ENCODE measurements at places on chromosomes 13 and 19.

DNA sequence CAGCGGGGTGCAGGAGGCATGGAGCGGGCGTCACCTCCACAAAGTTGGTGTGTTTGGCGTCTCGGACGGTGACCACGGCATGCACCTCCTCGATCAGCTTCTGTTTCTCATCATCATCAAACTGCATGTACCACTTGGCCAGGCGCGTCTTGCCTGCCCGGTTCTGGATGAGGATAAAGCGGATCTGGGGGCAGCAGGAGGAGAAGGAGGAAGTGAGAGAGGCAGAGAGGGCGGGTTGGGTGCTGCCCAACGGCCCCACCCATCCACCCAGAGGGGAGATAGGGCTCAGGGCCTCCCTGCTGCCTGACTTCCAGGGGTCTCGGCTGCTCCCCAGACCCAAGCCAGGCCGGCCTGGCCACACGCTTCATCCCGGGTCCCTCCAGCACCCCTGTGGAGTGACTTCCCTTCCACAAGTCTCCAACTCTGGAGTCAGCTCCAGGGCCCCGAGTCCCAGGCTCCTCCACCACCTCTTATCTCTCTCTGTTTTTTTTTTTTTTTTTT, 4.6 kb downstream of the AP2S1 start:
- no peak for DNase-seq

GRCh38 chr19:41411968-41412265, 14.3 kb downstream of the BCKDHA start:
- no peak for DNase-seq

DNA sequence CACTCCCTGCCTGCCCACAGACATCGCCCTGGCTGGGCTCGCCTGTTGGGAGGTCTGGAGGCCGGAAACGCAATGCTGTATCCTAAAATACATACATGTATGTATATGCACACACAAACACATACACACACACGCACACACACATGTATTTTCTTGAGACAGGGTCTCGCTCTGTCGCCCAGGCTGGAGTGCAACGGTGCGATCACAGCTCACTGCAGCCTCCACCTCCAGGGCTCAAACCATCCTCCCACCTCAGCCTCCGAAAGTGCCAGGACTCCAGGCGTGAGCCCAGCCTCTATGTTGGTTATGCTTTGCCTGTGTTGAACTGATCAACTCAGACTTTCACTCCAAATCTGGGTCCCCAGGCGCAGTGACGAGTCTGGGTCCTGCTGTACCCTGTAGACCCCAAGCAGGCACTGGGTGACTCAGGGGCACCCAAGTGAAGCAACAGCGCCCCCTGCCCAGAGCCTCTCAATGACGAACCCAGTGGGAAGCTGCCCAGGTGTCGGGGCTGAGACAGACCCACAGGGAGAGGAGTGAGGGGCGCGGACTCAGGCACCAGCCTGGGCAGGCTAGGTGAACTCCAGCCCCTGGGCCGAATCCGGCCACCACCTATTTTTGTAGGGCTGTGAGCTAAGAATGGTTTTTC, 27.4 kb upstream of the CACTIN start:
- DNase-seq, result no peak

DNA sequence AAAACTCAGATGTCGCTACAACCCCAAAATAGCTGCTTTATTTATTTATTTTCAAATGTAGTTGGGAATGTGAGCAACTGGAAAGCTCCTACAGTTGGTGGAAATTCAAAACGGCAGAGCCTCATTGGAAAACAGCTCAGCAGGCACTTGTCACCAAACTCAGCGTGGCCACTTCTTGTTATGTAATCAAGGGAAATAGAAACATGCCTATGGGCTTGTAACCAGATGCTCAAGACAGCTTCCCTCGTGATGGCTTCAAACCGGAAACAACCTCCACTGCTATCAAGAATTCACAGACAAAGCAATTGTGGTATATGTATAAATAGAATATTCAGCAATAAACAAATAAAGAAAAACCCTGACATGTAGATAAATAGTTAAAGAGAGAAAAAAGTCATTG, 627.8 kb upstream of the SLC10A2 start:
- no peak for DNase-seq

GRCh38 chr13:36377826-36378468, 31.8 kb upstream of the SPART start:
- DNase-seq, result no peak

GRCh38 chr13:95627590-95627989, 16.9 kb downstream of the DZIP1 start:
- DNase-seq, result no peak

DNA sequence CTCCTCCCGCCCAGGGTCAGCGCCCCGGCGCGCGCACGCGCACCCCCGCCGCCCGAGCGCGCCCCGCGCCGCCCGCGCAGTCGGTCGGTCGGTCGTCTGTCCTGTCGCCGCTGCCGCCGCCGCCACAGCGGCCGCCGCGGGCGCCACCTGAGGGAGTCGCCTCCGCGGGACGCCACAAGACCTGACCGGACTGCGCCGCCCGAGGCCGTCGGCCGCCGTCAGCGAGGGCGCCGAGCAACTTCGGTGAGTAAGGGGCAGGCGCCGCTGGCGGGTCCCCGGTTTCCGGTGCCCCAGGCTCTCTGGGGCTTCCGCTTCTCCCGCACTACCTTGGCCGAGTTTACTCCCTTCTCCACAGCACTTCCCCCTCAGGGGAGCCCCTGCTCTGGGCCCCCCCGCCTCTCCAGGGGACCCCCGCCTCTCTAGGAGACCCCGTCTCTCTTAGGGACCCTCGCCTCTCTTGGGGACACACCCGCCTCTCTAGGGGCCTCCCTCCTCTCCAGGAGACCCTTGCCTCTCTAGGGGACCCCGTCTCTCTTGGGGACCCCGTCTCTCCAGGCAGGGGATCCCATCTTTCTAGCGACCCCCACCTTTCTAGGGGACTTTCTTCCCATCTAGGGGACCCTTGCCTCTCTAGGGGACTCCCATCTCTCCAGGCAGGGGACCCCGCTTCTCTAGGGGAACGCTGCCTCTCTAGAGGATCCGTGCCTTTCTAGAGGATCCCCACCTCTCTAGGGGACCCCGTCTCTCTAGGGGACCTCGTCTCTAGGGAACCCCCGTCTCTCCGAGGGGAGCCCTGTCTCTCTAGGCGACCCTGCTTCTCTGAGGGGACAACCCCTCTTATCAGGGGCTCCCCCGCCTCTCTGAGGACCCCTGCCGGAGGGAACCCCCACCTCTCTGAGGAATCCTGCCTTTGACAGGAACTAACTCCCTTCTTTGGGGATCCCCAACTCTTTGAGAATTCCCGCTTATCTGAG, 19.3 kb upstream of the GATAD2A start:
- DNase-seq, result no peak

DNA sequence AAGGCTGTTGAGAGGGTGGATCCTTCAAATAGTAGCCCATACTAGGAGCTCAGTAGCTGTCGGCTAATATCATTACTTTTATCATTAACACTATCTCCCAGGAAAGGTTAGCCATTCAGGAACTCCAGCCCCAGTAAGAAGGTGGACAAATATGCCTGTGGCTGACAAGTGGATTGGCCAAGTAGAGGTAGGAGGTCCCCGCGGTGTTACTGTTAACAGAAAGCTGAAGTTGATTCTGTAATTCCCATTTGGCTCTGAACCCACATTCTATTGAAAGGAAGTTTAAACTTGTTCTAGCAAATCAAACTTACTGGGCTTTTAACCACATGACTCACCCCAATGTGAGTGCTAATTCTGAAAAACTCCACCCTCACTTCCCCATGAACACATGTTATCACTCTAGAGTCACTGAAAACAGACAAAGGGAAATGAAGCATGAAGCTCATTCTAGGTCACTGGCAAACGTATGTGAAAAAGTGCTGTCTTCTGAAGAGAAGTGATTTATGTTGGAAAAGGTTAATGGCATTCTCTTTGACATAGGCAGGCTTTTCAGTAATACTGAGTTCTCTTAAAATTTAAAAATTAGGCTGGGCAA, 273.5 kb downstream of the FGF14 start:
- no peak for DNase-seq

GRCh38 chr19:4691373-4691772, 21.2 kb upstream of the MYDGF start:
- no peak for DNase-seq

GRCh38 chr19:45166723-45167252, 6.0 kb upstream of the NKPD1 start:
- no peak for DNase-seq

DNA sequence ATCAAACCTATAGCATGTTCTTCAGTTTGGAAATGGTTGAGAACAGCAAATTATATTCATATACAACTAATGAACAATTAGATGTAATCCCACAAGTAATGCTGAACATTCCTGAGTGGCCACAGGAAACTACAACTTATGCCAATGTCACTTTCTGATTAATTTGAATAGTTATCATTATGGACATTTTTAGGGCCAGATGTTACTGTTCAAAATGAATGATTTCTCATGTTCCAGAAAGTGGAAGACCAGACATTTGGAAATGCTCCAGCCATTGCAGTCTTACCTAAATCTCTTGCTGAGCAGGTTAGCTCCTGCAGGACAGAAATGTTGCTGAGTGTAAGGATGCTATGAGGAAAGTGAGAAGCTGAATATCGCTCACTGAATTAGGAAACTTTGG, 819.8 kb downstream of the PCDH9 start:
- DNase-seq, result no peak

- DNase-seq, result no peak
Measured at GRCh38 chr13:71638751-71639150, 228.3 kb downstream of the DACH1 start.

- no peak for DNase-seq
Measured at GRCh38 chr13:95948656-95949055, 104.5 kb downstream of the UGGT2 start.

DNA sequence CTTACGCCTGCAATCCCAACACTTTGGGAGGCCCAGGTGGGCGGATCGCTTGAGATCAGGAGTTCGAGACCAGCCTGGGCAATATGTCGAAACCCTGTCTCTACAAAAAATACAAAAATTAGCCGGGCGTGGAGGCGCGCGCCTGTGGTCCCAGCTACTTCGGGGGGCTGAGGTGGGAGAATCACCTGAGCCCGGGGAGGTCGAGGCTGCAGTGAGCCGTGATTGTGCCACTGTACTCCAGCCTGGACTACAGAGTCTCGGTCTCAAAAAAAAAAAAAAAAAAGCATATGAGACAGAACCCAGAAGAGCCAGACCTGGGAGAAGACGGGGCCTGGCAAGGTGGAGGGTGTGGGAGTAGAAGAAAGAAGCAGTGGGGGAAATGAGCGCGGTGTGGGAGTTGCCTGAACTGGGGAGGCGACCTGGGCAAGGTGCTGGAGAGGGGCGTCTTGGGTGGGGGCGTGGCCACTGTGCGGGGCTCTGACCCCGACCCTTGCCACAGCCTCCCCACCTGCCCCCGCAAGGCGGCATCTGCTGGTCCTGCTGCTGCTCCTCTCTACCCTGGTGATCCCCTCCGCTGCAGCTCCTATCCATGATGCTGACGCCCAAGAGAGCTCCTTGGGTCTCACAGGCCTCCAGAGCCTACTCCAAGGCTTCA, 533 bp downstream of the DKKL1 start:
- DNase-seq, result no peak

- DNase-seq, result no peak
Measured at GRCh38 chr19:33346665-33347064, 26.8 kb upstream of the CEBPG start.

GRCh38 chr19:28727480-28728159, 485.3 kb downstream of the UQCRFS1 start:
- no peak for DNase-seq

- no peak for DNase-seq
Measured at GRCh38 chr19:6956573-6956972, 64.7 kb downstream of the MBD3L2B start.

DNA sequence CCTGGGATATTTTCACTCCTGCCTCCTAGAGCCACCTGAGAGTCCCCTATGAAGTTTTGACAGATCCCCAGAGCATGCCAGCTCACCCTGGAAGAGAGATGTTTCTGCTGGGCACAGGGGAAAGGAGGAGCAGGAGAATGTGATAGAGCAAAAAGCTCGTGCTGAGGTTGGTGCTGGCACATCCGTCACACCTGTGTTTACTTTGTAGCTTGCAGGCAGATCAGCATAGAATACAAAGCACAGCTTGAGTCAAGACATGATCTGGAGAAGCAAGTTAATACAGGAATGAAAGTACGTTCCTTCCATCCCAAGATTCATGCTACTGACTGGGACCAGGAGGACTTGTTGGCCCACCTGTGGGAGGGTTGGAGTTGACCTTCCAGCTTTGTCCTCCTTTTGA, 46.1 kb downstream of the HSPH1 start:
- DNase-seq, result no peak

DNA sequence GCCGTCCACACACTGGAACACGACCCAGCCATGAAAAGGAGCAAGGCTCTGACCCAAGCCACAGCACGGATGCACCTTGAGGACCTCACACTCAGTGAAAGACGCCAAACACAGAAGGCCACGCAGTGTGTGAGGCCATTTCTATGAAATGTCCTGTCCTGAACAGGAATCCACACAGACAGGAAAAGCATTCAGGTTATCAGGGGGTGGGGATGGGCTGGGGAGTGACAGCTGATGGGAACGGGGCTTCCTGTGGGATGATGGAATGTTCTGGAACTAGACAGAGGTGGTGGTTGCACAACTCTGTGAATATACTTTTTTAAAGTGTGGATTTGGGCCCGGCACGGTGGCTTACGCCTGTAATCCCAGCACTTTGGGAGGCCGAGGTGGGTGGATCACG, 30.6 kb downstream of the GPX4 start:
- DNase-seq, result no peak

- DNase-seq, result no peak
Measured at GRCh38 chr19:29514525-29515232, 11.1 kb upstream of the VSTM2B start.

GRCh38 chr13:75901501-75901900, 265.4 kb downstream of the LMO7 start:
- no peak for DNase-seq

DNA sequence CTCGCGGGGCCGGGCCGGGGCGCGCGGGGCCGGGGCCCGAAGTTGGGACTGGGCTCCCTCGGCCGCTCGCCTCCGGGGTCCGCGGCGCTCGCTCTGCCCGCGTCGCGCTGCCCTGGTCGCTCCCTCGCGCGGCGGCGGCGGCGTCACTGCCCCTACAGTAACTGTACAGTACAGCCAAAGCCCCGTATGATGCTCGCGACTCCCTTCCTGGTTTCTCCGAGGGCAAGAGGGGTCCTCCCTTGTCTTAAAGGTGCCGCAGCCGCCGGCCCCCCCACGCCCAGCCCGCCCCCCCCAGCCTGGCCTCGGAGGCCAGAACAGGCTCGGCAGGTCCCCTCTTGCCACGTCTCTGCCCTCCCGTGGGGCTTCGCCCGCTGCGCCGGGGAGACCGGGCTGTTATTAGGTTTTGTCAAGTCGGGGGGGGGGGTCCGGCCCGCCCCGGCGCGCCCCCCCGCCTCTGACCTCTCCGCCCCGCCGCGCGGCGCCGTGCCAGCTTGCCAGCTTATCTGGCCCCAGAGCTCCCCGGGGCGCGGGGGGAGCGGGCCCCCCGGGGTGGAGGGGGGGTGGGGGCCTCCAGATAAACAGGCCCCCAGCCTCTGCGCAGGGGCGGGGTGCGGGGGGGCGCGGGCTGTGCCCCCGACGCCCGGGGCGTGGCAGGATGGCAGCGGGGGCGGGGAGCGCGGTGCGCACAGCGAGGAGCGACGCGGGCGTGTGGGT, at the start of gene ZBTB7A:
ZBTB7A (minus strand) TSS at position 218 of the 714 bp plus-strand sequence. CDS start 11,667 bp downstream, outside the sequence.
- DNase-seq, result no peak
